ENCODE measurements at places on chromosomes 3 and 15.

- DNase-seq = no peak
Observed at GRCh38 chr15:95565690-95566089, 764.8 kb upstream of the NR2F2 start.

DNA sequence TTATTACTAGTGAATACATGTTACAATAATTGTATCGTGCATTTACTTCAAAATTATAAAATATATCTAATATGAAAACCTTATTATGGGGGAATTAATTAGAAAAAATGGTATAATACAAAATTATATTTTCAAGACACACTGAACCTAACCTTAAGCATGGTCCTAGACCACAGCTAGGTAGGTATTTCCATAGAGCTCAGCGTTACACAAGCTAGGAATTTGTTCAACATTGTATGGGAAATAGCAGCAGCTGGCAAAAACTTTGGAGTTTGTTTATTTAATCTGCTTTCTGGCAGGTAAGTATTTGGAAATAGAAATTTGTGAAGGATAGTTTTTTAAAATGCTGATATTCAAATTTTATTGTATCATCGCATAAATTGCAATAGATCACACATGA, 52.9 kb downstream of the BCHE start:
- DNase-seq = no peak

GRCh38 chr15:97096303-97096835, 765.9 kb downstream of the NR2F2 start:
- DNase-seq = no peak

DNA sequence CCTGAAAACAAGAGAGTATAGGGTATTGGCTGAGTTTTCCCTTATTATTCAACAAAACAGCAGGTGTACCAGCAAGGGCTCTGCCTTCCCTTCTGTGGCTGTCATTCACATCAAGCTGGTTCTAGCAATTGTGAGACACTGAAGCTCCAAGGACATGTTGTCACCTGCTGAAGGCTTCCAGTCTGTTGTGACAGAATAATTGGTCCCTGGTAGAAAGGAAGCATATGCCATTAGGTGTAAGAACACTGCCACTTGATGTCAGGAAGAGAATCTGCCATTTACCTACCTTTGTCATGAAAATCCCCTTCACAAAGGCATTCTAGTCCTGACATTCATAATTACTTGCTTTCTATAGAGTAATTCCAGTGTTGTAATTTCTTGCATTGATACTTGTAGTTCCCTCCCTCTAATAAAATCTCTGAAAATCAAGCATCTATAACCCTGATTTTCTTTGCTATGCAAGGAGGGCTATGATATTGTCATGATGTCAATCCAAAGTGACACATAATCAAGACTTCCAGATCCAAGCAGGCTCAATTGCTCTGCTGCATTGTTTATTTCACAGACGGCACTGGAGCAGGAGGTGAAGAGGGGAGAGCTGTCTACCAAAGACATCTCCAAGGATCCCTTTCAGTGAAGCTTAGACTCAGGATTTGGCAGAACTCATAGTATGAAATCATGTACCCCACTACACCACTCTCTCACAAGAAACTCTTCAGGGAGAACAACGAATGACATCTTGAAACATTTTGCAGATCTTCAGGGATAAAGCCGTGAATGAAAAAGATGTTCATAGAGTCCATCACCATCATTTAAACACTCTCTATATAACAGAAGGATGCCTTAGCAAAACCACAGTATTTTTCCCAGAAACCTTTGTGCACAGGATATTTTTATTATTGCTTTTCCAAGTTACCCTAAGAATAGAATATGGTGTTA, 425.3 kb downstream of the RBMS3 start:
- DNase-seq = no peak

GRCh38 chr3:65035246-65035645, 347.4 kb upstream of the ADAMTS9 start:
- DNase-seq = no peak

GRCh38 chr3:184005941-184006507, 11.7 kb downstream of the ABCC5 start:
- DNase-seq = peak; percentile 79

- no peak for DNase-seq
Observed at GRCh38 chr3:11626084-11626463, 17.6 kb downstream of the VGLL4 start.

- no peak for DNase-seq
Observed at GRCh38 chr3:5520237-5520636, 332.7 kb downstream of the EDEM1 start.

DNA sequence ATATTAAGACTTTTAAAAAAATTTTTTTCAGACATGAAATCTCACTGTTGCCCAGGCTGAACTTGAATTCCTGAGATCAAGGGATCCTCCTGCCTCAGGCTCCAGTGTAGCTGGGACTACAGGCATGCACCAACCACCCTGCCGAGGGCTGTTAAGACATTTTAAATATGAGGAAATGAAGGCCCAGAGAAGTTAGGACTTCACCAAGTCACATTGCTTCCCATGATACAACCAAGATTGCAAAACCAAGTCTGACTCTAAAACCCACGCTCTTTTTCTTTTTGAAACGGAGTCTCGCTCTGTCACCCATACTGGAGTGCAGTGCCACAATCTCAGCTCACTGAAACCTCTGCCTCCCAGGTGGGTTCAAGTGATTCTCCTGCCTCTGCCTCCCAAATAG, 28.0 kb downstream of the PTPN9 start:
- no peak for DNase-seq

DNA sequence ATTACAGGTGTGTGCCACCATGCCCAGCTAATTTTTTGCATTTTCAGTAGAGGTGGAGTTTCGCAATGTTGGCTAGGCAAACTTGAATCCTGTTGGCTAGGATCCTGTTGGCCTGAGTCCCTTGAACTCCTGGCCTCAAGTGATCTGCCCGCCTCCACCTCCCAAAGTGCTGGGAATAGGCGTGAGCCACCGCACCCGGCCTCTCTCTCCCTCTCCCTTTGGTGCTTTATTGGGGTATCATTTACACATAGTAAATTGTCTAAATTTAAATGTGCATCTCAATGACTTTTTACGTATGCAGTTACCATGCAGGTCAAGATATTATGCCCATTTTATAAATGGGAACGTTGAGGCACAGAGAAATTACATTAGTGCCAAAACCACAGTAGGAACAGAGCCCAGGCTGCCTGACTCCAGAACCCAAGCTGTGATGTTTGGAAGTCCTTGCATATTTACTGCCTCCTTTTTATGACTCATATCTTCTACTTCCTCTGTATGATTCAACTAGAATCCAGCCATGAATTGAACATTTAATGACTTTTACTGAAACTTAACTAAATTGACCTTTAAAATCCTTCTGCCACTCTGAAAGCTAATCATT, 34.0 kb upstream of the RPP14 start:
- no peak for DNase-seq

DNA sequence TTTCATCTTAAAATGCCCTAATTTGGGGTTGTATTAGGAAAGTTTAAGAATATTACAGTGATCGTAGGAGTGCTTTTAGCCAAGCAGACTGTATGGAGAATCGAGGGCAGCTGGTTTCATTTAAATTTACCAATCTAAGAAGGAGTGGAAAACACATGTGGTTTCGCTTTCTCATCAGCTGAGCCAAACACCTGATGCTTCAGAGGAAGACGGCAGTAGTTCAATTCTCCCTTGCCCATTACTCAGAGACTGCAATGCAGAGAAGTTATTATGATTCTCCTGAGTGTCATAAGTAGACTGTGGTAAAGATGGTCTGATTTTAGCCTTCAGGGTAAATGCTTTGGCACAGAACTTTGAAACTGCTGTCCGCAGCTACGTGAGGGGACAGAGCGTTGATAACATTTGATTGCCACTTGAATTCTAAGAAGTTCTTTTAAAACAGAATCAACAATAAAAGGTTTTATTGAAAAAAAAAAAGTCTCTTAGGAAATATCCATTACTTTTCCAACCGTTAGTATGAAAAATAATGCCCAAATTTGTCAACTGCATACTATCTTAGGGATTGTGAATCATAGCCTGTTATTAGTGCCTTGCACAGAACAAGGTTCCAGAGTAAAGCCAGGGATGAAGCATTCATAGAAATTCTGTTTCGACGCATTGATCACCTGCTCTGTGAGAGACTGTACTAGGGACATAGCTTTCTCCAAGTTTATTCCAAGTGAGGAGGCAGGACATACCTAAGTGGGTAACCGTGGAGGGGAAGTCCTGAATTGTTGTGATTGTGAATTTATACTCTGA, 25.6 kb downstream of the LYSMD4 start:
- DNase-seq = no peak

DNA sequence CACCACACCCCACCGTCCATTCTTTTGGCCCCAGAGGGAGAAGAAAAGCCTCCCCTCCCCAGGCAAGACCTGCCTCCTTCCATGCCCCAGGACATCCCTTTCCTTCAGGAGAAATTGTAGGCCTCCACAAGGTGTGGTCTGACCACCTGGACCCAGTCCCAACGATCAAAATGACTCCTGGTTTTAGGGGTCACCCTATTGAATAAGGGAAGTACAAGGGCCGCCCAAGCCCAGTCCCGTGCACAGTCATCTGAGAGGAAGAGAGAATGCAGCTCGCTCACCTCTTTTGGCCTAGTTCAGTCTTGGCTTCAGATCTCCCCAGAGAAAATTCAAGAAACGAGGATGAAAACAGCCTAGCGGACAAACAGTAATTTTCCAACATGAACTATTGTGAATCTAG, 249.1 kb downstream of the UACA start:
- DNase-seq = no peak
